Endodermal cell (in vitro differentiated cells): ENCODE measurements at places on chromosomes 1 and 21.

GRCh38 chr1:115336741-115337140 lies 1.3 kb downstream of the NGF start:
- no peak for DNase-seq

- no peak for DNase-seq
Measured at GRCh38 chr1:89962742-89963075, 32.2 kb upstream of the ZNF326 start.

DNA sequence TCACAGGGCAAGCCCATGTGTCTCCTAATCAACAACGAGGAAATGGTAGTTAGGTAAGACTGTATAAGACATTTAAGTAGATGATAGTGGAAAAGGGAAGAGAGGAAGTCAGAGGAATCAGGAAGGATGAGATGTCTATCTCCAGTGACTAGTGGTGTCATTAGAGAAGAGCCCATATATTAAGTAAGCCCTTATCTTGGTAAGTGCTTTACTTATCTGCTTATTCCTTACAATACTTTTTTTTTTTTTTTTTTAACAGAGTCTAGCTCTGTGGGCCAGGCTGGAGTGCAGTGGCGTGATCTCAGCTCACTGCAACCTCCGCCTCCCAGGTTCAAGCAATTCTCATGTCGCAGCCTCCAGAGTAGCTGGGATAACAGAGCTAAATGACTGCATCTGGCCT lies 29.5 kb downstream of the RNF11 start:
- DNase-seq, result no peak

DNA sequence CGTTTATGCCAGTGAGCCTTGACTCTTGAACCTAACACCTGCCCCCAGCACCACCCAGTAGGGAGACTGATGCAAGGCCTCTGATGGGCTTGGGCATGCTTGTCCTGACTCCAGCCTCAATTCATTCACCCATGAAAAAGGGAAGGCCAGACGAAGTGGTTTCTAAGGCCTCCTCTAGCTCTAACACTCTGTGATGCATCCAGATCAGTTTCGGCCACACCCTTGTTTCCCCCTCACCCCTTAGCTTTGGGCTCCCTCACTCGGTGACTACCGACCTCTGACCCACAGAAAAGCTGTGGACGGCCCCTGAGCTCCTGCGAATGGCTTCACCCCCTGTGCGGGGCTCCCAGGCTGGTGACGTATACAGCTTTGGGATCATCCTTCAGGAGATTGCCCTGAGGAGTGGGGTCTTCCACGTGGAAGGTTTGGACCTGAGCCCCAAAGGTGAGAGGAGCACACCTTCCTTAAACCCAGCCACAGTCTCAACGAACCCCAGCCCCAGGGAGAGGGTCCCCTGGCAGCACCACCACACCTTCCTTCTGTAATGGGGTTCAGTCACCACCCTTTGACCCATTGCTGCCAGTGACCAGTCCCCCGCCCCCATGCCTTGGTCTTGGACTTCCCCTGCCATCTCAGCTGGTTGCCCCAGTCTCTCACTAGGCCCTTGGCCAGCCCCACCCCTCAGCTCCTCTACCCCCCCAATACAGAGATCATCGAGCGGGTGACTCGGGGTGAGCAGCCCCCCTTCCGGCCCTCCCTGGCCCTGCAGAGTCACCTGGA lies 9.0 kb downstream of the NPR1 start:
- DNase-seq, result no peak

GRCh38 chr1:188551176-188551575 lies 1722.4 kb downstream of the PLA2G4A start:
- no peak for DNase-seq

DNA sequence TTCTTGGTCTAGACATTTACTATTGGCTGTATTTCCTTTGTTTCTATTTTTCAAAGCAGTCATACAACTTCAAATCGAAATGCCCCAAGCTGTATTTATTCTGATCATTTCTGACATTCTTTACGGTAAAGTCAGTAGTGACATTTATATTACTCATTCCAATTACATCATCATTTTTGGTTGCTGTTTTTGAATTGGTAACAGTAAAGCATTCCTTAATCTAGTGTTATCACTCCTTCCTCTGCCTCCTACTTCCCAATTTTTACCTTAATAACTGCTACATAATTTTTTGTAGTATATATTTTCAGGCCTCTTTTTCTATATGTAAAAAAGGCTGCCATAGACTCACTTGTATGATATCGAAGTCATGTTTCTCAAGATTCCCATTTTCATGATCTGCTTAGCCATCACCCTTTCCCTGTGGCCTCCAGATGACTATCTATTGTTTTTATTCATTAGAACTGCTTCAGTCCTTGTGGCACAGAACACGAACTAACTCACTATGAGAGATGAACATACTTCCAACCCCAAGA lies 167.2 kb downstream of the RUNX1 start:
- DNase-seq, result no peak

DNA sequence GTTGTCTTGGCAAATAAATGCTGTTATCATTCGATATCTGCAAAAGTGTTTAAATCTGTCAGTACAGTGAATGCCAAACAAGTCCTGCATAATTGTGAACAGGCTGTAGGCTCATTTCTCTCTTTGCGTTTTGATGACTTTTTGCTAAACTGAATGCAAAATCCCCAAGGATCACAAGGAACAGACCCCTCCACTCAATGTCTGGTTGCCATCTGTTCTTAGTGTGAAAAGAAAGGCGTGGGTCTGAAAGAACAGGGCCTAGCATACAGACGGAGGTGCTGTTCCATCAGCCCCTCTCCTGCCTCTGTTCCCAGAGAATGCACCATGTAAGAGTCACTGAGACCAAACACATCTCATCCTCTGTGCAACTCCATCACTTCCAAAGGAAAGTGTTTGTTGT lies 40.4 kb downstream of the EIF2B3 start:
- DNase-seq, result no peak

GRCh38 chr1:6080469-6080868 lies 34.8 kb downstream of the KCNAB2 start:
- peak; percentile 70 for DNase-seq

- peak; percentile 52 for DNase-seq
Measured at GRCh38 chr1:34324879-34325440, 148.3 kb downstream of the C1orf94 start.

- DNase-seq, result no peak
Measured at GRCh38 chr1:41674522-41674921, 190.0 kb upstream of the EDN2 start.

- no peak for DNase-seq
Measured at GRCh38 chr1:77680173-77680572, 2.3 kb downstream of the ZZZ3 start.

DNA sequence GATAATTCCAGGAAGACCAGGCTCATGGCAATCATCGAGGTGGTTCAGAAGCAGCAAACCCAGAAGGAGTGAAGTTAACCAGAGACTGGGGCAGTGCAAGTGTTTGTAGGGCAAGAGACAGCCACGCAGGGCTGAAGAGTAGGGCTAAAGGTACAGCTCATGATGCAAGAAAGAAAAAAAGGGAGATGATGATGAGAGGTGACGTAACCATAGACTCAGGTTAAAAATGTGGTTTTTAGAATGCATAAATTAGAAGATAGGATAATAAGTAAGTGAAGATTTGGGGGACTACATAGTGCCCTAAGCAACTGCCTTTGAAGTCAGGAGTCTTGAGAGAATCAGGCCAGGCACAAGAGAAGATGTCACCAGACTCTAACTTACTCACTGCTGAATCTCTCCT lies 333 bp downstream of the LCE7A start:
- DNase-seq, result no peak

DNA sequence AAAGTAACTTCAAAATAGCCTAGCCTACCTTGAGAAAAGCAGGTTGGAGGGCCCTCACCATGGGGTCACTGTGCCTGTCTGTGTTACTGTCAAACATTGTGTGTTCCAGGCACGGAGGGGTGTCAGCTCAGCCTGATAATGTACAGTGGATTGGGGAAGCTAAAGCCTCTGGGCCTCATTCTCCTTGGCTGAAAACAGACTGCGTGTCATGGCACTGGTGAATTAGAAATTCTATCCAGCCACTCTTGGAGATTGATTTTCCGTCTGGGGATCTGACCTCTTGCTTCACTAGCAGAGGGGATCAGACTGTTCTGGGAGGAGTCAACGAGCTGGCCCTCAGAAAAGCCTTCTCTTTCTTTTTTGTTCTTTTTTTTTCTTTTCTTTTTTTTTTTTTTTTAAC lies 123.5 kb upstream of the HOOK1 start:
- DNase-seq, result no peak

DNA sequence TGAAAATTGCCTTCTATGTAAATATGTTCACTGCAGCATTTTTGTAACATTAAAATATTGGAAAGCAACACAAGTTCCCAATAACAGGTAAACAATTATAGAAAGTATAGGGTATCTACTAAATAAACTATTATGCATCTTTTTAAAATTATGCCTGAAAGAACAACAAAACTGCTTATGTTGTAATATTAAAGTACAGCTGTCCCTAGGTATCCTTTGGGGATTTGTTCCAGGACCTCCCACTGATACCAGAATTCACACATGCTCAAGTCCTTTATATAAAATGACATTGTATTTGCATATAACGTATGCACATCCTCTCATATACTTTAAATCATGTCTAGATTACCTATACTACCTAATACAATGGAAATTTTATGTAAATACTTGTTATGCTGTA lies 121.8 kb upstream of the TNFSF4 start:
- no peak for DNase-seq

DNA sequence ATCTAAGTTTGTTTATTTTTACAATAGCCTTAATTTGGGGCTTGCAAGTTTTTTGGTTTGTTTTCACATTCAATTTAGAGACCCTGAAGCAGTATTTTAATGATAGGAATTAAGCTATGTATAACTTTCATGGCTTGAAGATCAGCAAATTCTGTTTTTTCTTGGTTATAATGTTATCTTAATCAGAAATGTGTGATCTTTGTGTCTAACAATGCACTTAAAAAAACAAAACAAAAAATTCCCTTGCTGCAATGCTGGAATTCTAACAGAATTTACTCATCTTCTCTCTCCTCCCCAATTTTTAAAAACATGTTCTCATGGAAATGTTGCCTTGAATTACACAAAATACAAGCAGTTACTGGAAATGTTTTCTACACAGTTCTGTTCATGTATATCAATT lies 113.1 kb downstream of the OLFML2B start:
- DNase-seq, result no peak

- no peak for DNase-seq
Measured at GRCh38 chr1:119132179-119132578, 8.3 kb downstream of the WARS2 start.

- DNase-seq, result no peak
Measured at GRCh38 chr21:45019887-45020537, 54.4 kb upstream of the ADARB1 start.

DNA sequence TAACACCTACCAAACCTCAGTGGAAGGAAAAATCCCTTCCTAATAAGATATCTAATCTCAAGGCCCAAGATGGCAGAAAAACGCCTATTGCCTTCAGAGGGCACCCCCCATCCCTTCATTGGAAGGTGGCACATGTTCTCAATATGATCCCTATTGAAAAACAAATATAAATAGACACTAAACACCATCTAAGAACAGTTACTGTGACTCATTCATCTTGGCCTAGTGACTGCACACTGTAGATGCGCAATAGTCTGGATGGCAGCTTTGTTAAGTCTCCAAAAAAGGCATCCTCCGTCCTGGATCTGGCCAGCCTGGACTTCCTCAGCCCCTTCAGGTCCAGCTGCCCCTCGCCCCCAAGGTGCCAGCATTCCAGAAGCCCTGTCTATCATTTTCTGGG lies 121.9 kb downstream of the CAPN8 start:
- DNase-seq, result no peak

- no peak for DNase-seq
Measured at GRCh38 chr1:83960669-83961277, 38.2 kb downstream of the TTLL7 start.

GRCh38 chr21:34594566-34595234 lies 20.2 kb downstream of the RCAN1 start:
- DNase-seq, result peak; percentile 28

DNA sequence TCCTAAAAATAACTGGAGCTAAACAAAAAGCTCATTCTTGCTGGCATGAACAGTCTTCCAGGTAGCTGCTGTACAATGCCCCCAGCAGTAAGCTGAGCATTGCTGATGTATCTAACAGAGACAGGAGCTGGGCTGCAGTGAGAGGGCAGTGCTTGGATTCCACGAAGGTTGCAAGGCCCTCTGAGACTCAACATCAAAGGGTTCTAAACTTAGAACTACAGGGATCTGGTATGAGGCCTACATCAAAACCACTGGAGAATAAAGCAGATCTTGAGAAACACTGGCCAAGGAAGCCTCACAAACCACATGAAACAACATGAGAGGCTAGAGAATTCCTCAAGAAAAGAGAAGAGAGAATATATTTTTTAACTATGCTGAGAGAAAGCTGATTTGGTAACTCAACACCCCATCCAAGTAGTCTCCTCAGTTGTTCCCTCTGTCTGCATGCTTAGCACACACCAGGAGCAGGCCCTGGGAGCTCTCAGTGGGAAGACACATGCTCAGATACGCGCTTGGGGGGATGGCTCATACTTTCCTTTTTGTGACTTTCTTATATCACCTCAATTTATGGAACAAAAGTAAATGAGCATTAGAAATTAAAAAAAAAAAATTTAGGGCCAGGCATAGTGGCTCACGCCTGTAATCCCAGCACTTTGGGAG lies 27.7 kb downstream of the DSTYK start:
- no peak for DNase-seq

DNA sequence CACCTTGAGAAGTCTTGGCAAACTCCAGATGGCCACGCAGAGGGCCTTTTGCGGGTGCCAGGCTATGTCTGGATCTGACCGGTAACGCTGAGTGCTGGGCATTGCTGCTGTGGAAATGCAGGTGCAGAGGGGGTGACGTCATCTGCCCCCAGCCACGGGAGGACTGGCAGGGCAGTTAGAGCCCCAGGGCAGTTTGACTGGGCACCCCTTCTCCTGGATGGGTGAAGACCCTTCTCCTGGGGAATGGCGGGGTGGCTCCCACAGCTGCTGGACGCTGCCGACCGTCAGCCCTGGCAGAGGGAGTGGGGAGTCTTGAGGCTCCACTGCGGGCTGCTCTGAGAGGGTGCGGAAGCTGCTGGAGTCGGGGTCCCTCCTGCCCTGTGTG lies 12.6 kb upstream of the EDN2 start:
- no peak for DNase-seq

DNA sequence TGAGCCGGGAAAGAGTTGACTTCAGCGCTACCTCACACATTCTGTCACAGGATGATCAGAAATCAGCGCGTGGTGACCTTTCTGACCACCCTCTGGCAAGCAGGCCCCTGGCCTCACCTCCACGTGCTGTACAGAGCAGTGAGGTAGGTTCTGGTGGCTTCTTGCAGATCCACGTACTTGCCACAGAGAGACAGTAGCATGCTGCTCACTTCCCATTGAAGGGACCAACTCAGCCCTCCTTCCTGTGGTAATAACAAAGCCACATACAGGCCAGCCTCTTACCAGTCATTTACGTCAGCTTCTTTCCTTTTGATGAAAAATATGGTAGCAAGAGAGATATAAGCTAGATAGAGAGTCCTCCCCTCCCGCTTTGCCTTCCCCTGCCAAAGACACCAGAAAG lies 200.7 kb downstream of the CHRM3 start:
- peak; percentile 53 for DNase-seq

DNA sequence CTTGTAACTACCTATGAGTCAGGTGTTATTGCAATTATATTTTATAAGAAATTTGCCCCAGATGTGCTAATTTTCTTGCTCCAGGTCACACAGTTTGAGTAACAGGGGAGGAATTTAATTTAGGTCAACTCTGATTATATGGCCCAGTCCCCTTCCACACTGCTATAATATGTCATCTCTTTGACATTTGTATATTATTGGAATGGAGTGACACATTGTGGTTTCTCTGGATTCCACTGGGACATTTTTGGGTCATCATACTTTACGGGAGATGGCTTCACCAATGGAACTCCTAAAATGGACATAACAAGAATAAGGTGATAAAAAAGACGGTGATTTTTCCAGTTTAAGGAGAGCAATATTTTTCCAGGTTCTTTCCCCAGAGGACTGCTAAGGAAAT lies 191.2 kb downstream of the DISC1 start:
- no peak for DNase-seq

GRCh38 chr21:29481641-29482040 lies 182.9 kb downstream of the BACH1 start:
- DNase-seq, result no peak
